Fibroblast of skin of left biceps (primary cell): ENCODE measurements at places on chromosomes 16 and 17.

GRCh38 chr17:21160401-21160800 lies 33.6 kb downstream of the DHRS7B start:
- no peak for DNase-seq

DNA sequence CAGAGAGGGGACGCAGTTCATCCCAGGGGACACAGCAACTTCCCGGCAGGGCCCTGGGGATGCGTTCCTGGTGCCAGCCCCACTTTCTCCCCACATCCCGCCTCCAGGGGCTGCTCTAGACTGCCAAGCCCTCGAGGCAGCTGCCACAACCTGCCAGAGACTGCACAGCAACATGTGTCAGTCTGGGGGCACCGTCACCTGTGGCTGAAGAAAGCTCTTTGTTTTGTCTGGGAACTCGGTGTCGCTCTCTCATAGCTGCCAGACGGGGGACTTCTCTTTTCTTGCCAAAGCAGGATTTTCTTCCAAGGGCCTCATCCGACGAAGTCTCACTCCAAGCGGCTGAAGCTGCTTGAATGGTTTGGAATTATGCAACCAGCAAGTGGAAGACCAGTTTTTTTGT lies 43.7 kb downstream of the COTL1 start:
- no peak for DNase-seq

GRCh38 chr17:11997972-11998233 lies 628 bp upstream of the ZNF18 start:
- DNase-seq: no peak

GRCh38 chr17:50386510-50386909 lies 10.8 kb downstream of the LRRC59 start:
- no peak for DNase-seq

- DNase-seq: no peak
Measured at GRCh38 chr17:75152523-75152921, 1.8 kb downstream of the JPT1 start.

GRCh38 chr17:17071531-17072360 lies 29.5 kb downstream of the MPRIP start:
- no peak for DNase-seq

GRCh38 chr16:1470481-1471251 lies 4.2 kb downstream of the CLCN7 start:
- DNase-seq: no peak

- peak; percentile 72 for DNase-seq
Measured at GRCh38 chr17:60817192-60817591, 139.5 kb downstream of the BCAS3 start.

DNA sequence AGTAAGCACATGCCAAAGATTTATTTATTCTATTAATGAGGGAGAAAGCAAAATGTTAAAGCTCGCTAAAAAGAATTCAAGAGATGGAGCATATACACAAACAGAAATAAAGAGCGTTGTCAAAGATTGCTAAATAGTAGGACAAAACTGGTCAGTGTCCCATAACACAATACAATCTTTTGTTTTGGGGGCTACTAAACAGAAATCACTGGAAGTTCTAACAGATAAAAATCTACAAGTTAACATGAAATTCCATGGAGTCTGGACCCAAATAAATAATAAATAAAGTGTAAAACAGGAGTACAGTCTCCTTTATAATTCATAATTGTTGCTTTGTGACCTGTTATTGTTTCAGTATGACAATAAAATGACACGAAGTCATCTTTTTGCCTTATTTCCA lies 115.2 kb upstream of the CNTNAP4 start:
- DNase-seq: no peak

GRCh38 chr17:57724026-57724728 lies 20.9 kb downstream of the CCDC182 start:
- no peak for DNase-seq

GRCh38 chr17:72031219-72031884 lies 89.5 kb upstream of the SOX9 start:
- DNase-seq: no peak

DNA sequence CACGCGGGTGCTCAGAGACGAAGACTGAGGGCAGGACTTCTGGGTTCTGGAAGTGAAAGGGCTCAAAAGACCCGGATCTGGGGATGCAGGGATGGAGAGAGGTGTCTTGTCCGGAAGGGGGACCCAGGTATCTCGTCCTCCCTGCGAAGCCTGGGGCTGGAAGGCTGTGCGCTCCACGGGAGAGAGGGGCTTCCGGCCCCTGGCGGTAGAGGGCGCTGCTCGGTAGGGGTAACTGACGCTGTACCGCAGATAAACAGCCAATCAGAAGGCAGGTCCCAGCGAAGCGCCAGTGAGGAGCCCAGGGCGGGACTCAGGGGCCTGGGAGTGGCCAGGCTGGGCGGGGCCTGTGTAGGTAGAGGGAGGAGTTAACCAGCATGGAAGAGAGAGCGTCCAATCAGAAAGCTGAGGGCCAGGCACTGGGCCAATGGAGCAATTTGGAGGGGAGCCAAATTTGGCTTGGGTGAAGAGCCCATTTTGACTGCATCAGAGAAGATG lies 804 bp downstream of the TGFB1I1 start:
- peak; percentile 83 for DNase-seq

DNA sequence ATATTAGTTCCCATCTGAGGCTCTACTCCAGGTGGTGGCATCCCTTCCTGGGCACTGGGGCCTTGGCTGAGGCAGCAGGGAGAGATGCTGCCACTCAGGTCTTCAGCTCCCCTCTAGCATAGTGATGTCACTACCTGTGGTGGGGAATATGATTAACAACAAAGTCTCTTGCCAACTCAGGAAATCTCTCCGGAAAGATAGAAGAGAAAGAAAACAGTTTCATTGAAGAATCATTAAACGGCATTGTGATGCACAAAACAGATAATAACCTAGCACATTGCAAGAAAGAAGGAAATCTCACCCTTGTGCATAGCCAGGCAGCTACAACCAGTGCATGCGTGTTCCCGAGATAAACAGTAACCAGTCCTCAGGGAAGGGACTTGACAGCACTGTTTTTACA lies 12.2 kb upstream of the ZNF267 start:
- DNase-seq: no peak

DNA sequence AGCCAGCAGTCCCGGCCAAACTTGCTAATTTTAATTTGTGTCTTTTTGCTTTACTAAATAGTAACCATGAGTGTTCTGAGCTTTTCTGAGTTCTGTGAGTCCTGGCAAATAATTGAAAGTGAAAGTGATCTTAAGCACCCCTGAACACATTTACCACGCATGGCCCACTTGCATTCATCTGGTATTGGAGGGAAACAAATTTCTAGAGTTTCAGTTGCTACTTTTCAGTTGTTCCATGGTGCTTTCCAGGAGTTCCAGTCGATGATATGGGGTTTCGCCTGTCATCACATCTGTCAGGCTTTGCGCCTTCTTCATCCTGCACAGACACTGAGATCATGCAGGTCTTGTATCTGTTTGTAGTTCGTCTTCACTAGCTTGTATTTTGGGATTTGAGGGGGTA lies 44.1 kb downstream of the CRLF3 start:
- no peak for DNase-seq

DNA sequence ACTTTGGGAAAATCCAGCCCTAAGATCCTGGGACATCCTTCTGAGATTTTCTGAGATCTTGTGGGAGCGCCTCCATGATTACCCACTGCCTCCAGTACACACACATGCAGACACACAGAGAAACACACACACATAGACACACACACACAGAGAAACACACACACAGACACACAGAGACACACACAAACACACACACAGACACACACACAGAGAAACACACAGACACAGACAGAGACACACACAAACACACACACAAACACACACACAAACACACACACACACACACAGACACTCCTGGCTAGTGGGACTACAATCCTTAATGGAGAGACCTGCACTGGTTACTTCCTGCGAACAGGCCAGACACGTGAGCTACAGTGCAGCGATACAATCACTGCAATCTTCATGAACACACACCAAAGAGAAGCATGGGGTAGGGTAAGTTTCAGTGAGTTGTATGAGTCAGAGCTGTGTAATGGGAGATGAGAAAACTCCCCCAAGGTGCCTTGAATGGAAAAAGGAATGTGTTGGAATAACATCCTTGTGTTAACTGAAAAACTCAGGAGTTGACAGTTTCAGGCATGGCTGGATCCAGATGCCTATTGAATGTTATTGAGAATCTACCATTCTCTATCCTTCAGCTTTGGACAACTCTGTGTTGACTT lies 79.5 kb downstream of the SLC6A2 start:
- DNase-seq: no peak

DNA sequence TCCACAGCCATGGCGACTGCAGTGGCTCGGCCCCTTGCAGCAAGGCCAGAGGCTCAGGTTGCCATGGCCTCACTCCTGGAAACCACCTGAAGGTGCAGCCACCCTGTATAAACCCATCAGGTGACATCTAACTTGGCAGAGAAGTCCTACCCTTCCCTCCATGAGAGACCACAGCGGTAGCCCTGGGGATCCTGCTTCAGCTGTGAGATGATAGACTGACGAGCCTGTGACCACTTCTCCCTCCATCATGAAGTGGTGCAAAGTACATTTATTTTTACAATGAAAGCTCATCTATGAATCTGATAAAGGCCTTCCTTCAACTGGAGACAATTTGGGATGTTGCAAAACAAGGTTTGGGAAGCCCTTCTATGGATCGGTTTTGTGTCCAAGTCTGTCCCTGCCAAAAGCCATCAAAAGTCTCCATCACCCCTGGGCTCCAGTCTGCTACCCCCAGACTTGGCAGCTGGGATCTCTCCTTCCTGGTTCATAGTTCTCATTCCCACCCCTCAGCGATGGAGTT lies 1.8 kb downstream of the ZACN start:
- no peak for DNase-seq

DNA sequence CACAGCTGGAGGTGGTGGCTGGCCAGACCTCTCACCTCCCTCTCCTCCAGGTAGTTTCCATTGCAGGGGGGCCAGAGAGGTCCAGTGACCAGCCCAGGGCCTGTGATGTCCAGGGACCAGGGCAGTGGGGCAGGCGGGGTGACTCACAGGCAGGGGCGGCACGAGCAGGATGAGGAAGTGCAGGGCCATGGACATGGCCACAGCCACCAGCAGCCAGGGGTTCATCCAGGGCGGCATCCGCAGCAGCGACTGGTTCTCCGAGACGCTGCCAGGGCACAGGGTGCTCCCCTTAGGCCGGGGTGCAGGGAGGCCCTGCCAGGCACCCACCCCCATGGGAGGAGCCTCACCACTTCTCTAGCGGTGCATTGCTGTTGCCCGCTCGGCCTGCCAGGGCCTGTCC lies 12.9 kb upstream of the P2RX1 start:
- no peak for DNase-seq

DNA sequence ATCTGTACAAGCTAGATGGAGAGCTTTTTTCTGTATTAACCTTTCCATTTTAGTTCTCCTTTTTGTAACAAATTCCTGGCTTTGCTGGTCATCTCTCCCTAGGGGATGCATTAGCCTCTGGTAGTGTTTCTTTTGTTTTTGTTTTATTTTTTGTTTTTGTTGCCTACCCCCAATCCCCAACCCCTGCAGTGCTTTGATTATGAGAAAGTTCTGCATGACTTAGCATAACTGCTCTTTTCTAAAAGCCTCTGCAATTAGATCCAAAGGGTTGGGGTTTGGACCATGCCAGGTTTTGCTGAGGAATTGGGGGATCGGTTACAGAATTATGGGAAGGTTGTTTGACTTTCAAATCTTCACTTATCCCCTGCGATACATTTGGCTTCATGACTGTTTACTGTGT lies 98.2 kb downstream of the ADAMTS18 start:
- DNase-seq: no peak

DNA sequence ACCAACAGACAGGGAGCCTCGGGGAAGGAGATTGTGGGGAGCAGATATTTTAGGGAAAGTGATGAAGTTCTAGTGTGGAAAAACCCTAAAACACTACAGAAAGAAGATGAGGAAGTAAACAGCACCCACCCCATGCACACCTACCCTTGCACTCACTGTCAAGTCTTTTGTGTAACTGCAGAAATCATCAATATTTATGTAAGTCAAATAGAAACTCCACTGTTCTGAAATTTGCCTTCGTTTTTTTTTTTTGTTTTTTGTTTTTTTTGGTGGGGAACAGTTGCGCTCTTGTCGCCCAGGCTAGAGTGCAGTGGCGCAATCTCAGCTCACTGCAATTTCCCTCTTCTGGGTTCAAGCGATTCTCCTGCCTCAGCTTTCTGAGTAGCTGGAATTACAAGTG lies 273.4 kb downstream of the CPPED1 start:
- no peak for DNase-seq

- no peak for DNase-seq
Measured at GRCh38 chr16:7025616-7026190, 306.9 kb upstream of the RBFOX1 start.

DNA sequence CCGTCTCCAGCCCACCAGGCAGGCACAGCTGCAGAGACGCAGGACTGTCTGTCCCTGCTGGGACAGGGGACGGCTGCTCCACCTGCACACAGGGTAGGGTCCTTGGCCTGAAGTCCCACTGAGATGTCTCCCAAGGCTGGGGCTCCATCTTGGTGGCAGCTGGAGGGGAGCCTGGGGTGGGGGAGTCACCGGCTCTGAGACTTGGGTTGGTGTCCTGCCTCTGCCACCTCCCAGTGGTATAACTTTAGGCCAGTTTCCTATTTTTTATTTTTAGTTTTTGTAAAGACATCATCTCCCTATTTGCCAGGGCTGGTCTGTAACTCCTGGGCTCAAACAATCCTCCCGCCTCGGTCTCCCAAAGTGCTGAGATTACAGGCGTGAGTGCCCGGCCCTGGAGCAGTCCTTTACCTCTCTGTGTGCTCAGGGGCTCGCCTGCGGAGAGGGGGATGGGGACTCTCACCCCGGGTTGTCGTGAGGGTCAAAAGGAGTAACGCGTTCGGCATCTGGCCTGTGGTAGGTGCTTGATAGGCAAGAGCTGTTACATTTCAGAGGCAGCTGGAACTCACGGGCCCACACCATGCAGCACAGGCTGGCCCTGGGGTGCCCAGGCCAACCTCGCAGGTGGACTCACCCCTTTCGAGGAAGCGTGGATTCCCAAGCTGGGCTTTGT lies 46.6 kb upstream of the DOC2B start:
- DNase-seq: no peak

DNA sequence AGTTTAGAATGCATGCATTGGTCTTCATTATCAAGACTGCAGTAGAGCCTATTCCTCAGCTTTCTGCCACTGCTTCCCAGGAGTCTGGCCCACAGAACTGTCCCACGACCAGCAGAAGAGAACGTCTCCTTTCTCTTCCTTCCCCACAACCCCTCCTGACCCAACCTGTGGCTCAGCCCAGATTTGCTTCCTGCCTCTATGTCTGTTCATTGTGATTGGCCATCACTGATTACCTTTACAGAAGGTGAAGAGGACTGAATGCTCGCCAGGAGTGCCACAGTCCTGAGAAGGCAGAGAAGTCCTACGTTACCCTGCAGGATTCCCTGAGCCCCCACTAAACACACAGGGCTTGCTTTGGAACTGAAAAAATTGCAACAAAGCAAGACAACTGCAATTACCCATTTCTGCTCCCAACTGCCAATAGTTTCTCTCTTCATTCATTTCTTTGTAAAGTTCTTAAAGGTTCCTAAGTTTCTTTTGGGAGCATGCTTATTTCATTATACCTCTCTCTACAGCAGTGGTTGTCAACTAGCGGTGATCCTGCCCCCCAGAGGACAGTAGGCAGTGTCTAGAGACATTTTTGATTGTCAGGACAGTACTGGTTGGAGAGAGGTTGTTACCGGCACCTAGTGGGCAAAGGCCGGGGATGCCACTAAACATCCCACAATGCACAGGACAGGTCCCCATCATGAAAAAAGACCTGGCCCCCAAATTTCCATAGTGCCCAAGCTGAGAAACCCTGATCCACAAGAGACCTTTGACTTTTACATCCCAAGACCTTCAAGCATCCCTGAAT lies 4.5 kb upstream of the NAT9 start:
- DNase-seq: no peak

GRCh38 chr16:4654011-4654963 lies 29.7 kb downstream of the MGRN1 start:
- DNase-seq: no peak

- no peak for DNase-seq
Measured at GRCh38 chr16:70602831-70603230, 43.5 kb upstream of the IL34 start.
